GM12878 (cell line): ENCODE measurements at places on chromosomes 16 and 17. TPM values are rescaled to one million over a fixed set of nuclear protein-coding genes. Genes with fewer than 3 reads are reported as not detected.

DNA sequence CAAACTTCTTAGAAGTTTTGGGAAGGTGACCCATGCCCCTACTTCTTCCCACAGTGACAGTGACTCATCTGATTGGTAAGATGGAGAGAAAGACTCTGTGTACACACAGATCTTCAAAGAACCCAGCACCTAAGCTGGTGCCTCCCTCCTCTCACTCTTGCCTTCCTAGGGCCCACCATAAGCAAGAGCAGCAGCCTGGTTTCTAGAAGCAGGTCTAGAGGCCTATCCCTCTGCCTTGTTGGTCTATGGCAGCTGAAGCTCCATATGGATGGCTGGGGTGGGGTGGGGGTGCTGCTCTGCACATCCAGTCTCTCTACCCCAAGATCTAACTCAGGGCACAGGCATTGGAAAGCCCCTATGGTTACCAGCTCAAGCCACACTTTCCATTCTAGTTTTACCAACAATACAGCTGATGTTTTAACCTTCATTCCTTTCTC, 47.5 kb downstream of the STAT3 start:
- no peaks in the 10 kb centered on the region for H3K27me3 ChIP-seq
- H3K4me1 ChIP-seq = peaks cover 61% of the 10 kb centered on the region
- no peak overlapping the region for H3K4me3 ChIP-seq
- peak overlapping the region; percentile 88 for H3K27ac ChIP-seq
- no peak for DNase-seq

GRCh38 chr16:65540901-65541300, 419.0 kb upstream of the CDH11 start:
- no peak overlapping the region for H3K27ac ChIP-seq
- DNase-seq = no peak
- no peaks in the 10 kb centered on the region for H3K27me3 ChIP-seq
- no peaks in the 10 kb centered on the region for H3K4me1 ChIP-seq
- H3K4me3 ChIP-seq = no peak overlapping the region

HLF gene
- 0.09 and 0.20 TPM in 2 replicates for polyA plus RNA-seq

DNA sequence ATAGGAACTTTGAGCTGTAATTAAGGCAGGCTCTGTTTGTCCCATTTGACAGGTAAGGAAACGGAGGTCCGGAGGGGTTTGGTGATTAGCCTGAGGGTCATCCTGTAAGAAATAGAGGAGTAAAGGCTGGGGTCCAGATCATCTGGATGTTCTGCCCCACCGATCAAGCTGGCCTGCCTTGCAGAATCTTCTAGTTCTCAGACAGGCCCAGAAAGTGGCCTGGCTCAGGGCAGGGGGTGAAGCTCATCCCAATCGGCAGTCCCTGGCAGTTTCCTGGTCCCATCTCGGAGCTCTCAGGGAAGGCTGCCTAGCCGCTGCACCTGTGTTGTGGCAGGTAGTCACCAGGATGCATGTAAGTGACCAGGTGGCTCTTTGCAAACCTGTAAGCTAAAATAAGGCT, 4.2 kb downstream of the PIMREG start:
- H3K36me3 ChIP-seq = peaks cover 3% of the 10 kb centered on the region; the same call in 1 of the 2 replicates
- H3K27me3 ChIP-seq = no peaks in the 10 kb centered on the region
- H3K27ac ChIP-seq = no peak overlapping the region
- no peak for DNase-seq
- H3K4me1 ChIP-seq = peaks cover 42% of the 10 kb centered on the region

LDAF1 gene
- polyA plus RNA-seq = 4.3 and 4.6 TPM in 2 replicates

DNA sequence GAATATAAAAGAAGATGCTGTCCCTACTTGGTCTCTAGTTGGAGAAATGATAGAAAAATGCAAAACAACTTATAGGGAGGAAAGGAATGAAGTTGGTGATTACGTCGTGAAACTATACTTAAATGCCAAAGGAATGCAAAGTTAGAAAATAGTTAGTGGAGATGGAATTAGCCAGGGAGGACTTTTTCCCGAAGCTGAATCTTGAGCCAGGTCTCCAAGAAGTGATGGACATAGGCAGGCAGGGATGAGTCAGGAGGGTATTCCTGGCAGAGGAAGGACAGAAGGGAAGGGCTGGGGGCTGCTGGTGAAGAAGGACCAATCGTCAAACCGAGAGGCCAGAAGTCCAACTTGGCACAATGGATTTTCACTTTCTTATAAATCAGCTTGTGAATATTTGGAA, 1.8 kb downstream of the SNTB2 start:
- no peak overlapping the region for H3K27ac ChIP-seq
- DNase-seq = no peak
- peaks cover 22% of the 10 kb centered on the region for H3K4me1 ChIP-seq
- no peaks in the 10 kb centered on the region for H3K27me3 ChIP-seq
- peak overlapping the region; percentile 88 for H3K4me3 ChIP-seq

DNA sequence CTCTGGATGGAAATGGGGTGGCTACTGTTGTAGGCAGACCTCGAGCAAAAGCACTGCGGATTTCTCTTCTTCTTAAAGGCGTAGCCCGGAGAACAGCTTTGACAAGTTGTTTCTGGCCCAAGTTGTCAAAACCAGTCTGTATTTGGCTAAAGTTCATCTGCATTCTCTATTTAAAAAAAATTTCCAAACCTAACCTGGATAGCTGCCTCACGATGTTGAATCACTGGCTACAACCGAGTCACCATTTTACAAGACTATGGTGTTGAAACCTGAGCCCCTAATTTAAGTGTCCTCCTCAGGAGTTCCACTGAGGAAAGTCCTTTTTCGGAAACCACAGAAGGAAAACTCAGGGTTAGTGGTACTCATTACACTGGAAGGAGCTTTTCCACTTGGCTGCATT, 1.5 kb downstream of the SLC16A6 start:
- peaks cover 16% of the 10 kb centered on the region for H3K4me1 ChIP-seq
- H3K27ac ChIP-seq = peak overlapping the region; percentile 95
- DNase-seq = no peak
- H3K4me3 ChIP-seq = peak overlapping the region; percentile 69
- no peaks in the 10 kb centered on the region for H3K27me3 ChIP-seq

- no peaks in the 10 kb centered on the region for H3K27me3 ChIP-seq
- 0 out of 2 replicates have a peak, but pooled peaks cover 3% of the 10 kb centered on the region for H3K4me1 ChIP-seq
- no peak overlapping the region for H3K4me3 ChIP-seq
- peaks cover 27% of the 10 kb centered on the region for H3K36me3 ChIP-seq
Observed at GRCh38 chr16:9113707-9114106, 22.3 kb downstream of the HAPSTR1 start.

GRCh38 chr16:7834771-7835431, 502.3 kb downstream of the RBFOX1 start:
- H3K27me3 ChIP-seq = no peaks in the 10 kb centered on the region
- no peak overlapping the region for H3K4me3 ChIP-seq
- no peak overlapping the region for H3K27ac ChIP-seq
- H3K4me1 ChIP-seq = no peaks in the 10 kb centered on the region
- DNase-seq = no peak

IGF2BP1 gene
- 0.35 and 0.60 TPM in 2 replicates for polyA plus RNA-seq

PROCA1 gene
- 0.59 and 0.95 TPM in 2 replicates for polyA plus RNA-seq

GRCh38 chr17:67671493-67671892, 46.2 kb upstream of the NOL11 start:
- DNase-seq = no peak
- H3K27me3 ChIP-seq = no peaks in the 10 kb centered on the region
- H3K36me3 ChIP-seq = peaks cover 11% of the 10 kb centered on the region
- H3K4me1 ChIP-seq = peaks cover 7% of the 10 kb centered on the region; the same call in 1 of the 2 replicates

DNA sequence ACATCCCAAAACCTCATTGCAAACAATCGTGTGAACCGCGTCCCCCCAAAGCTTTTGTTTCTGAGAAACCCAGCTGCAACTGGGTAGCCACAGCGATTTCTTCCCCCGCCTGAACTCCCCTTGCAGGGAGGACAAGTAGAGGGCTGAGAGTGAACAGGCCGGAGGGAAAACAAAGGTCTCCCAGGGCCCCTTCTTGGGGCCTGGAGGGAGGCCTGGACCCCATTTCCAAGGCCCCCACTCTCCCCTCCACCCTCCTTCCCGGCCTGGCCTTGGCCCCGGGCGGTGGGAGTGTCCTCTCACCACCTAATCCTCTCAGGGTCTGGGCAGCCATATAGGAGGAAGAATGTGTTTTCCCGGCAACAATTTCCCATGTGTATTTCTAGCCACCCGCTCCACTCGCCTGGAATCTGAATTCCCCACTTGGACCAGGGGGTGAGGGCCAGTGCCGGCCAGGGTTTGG, 2.6 kb downstream of the GLIS2 start:
- no peaks in the 10 kb centered on the region for H3K36me3 ChIP-seq
- no peak for DNase-seq
- H3K4me1 ChIP-seq = peaks cover 11% of the 10 kb centered on the region
- no peak overlapping the region for H3K4me3 ChIP-seq
- no peak overlapping the region for H3K27ac ChIP-seq

CA4 gene
- not detected in 2 replicates for polyA plus RNA-seq

RRAD gene
- 7.0 and 8.3 TPM in 2 replicates for polyA plus RNA-seq

GRCh38 chr17:79939755-79940458, 95.8 kb downstream of the TBC1D16 start:
- DNase-seq = no peak
- H3K27me3 ChIP-seq = no peaks in the 10 kb centered on the region
- no peak overlapping the region for H3K4me3 ChIP-seq
- H3K27ac ChIP-seq = no peak overlapping the region
- no peaks in the 10 kb centered on the region for H3K4me1 ChIP-seq

GRCh38 chr16:2482708-2483534, 8.0 kb downstream of the TBC1D24 start:
- H3K4me3 ChIP-seq = no peak overlapping the region
- H3K27ac ChIP-seq = no peak overlapping the region
- no peaks in the 10 kb centered on the region for H3K36me3 ChIP-seq

DNA sequence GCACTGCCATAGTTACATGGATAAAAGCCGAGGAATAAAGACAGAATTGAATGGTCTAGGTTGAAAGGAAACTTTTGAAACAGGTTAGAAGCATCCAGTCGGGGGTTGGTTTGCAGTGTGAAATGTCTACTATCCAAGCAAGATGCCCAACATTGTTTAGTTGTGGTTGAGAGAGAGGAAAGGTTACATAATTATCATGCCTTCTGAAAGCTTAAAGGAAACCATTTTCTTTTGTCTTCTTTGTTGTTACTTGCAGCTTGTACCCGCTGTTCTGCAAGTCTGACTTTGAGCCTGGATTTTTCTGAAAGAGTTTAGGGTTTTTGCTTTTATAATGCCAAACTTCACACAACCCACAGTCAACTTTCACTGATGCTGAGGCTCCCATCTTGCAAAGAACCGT, 167.9 kb downstream of the AXIN2 start:
- H3K36me3 ChIP-seq = no peaks in the 10 kb centered on the region
- no peaks in the 10 kb centered on the region for H3K27me3 ChIP-seq
- DNase-seq = no peak
- H3K4me3 ChIP-seq = no peak overlapping the region
- no peaks in the 10 kb centered on the region for H3K4me1 ChIP-seq
- H3K27ac ChIP-seq = no peak overlapping the region

DNA sequence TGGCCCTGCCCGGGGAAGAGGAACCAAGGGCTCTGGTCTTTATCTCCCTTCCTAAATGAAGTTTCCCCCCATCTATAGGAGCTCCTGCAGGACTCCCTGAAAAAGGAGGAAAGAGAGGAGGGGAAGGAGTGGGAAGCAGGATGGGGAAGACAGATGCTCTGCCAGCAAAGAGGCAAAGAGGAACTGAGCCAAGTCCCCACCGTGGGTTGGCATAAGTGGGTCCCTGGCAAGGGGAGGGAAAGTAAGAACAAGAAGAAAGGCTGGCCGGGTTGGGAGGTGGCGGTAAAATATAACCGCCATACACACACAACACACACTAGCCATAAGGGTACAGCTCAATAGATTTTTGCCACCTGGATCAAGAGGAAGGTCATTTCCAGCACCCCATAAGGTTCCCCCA, 6.1 kb upstream of the EIF1 start:
- DNase-seq = no peak
- H3K36me3 ChIP-seq = no peaks in the 10 kb centered on the region
- 0 out of 2 replicates have a peak, but pooled peaks cover 3% of the 10 kb centered on the region for H3K4me1 ChIP-seq
- H3K27me3 ChIP-seq = no peaks in the 10 kb centered on the region
- H3K4me3 ChIP-seq = no peak overlapping the region
- H3K27ac ChIP-seq = no peak overlapping the region

TMEM132E gene
- polyA plus RNA-seq = not detected in 2 replicates

KRT27 gene
- not detected in 2 replicates for polyA plus RNA-seq

DNA sequence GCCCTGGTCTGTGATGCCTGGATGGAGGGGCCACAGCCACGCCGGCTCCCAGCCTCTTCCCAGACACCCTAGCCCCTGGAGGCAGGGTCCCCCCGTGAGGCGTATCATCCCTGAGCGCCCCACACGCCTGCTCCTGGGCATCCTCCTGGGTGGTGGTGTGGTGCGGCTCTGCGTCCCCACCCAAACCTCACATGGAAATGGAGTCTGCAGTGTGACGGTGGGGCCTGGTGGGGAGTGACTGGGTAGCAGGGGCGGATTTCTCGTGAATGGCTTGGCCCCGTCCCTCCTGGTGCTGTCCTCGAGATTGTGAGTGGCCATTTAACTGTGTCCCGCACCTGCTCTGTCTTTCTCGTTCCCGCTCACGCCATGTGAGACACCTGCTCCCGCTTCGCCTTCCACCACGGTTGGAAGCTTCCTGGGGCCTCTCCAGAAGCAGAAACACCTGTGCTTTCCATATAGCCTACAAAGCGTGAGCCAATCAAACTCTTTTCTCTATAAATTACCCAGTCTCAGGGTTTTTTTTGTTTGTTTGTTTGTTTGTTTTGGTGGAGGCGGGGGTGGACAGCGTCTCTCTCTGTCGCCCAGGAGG, 5.9 kb upstream of the SSTR5 start:
- no peaks in the 10 kb centered on the region for H3K4me1 ChIP-seq
- H3K36me3 ChIP-seq = no peaks in the 10 kb centered on the region
- no peak overlapping the region for H3K4me3 ChIP-seq

- H3K4me1 ChIP-seq = no peaks in the 10 kb centered on the region
- H3K27me3 ChIP-seq = no peaks in the 10 kb centered on the region
- H3K4me3 ChIP-seq = no peak overlapping the region
- DNase-seq = no peak
- H3K36me3 ChIP-seq = no peaks in the 10 kb centered on the region
Observed at GRCh38 chr16:14057878-14058382, 13.2 kb upstream of the MRTFB start.

DNA sequence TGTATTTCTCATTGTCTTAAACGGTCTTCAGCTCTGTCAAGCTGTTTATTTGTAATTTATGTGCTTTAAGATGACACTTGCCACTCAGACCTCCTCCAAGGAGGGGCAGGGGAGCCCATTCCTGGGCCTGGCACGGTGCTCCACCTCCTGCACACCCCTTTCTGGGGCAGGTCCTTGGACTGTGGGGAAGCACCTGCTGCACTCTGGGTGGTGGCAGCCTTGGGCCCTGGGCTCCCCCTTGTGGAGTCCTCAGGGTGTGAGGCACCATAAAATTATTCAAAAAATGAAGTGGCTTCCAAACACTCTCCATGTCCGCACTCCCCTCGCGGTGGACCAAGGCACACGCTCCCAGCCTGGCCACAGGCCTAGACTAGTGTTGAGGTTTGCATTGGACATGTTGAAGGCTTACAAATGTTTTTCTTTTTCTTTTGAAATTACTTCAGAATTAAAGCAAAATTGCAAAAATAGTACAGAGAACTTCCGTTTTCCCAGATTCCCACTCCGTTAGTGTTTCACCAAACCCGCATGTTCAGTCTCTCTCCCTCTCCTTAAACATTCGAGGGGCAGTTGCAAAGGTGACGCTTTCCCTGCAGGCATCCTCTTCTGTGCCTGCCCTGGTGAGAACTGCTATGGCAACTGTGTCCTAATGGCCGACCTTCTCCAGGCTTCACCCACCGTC, 32.4 kb downstream of the FOXK2 start:
- no peak overlapping the region for H3K4me3 ChIP-seq
- no peaks in the 10 kb centered on the region for H3K27me3 ChIP-seq
- no peak overlapping the region for H3K27ac ChIP-seq
- no peaks in the 10 kb centered on the region for H3K36me3 ChIP-seq
- DNase-seq = no peak
- H3K4me1 ChIP-seq = peaks cover 31% of the 10 kb centered on the region
